ENCODE measurements at places on chromosomes 1 and 21. TPM values are rescaled to one million over a fixed set of nuclear protein-coding genes. Genes with fewer than 3 reads are reported as not detected.

BARHL2 gene
- total RNA-seq: not detected

SLC5A9 gene
- total RNA-seq: 5.7 TPM

PTGER3 gene
- 1.6 TPM for total RNA-seq

GRCh38 chr1:31397360-31398095 is 15.5 kb upstream of the SERINC2 start:
- no peak overlapping the region for H3K27ac ChIP-seq
- DNase-seq: no peak
- H3K27me3 ChIP-seq: no peaks in the 10 kb centered on the region
- peaks cover 3% of the 10 kb centered on the region for H3K4me1 ChIP-seq

GRCh38 chr1:185648858-185649589 is 85.2 kb upstream of the HMCN1 start:
- H3K27me3 ChIP-seq: no peaks in the 10 kb centered on the region
- H3K27ac ChIP-seq: no peak overlapping the region
- DNase-seq: no peak
- H3K4me3 ChIP-seq: no peak overlapping the region

GRCh38 chr1:33143176-33143575 is 38.7 kb downstream of the TRIM62 start:
- H3K27ac ChIP-seq: no peak overlapping the region
- no peaks in the 10 kb centered on the region for H3K4me1 ChIP-seq
- H3K27me3 ChIP-seq: no peaks in the 10 kb centered on the region
- no peak for DNase-seq
- no peaks in the 10 kb centered on the region for H3K36me3 ChIP-seq

DNA sequence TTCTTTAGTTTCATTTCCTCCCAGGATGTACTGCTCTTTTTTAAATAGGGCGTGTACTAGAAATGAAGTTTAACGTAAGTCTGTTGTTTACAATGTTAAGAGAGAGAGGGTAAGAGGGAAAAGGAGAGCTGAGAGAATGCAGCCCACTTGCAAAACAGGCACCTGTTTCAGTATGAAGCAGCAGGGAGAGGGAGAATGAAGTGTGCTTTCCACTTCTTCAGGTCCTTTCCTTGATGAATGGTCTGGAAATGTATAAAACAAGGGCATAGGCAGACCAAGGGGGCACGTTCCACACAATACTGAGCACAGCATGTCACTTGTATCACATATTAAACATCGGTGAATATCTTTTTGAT is 2.0 kb downstream of the KCNA3 start:
- H3K4me3 ChIP-seq: peak overlapping the region; percentile 9
- H3K4me1 ChIP-seq: peaks cover 11% of the 10 kb centered on the region
- peak overlapping the region; percentile 4 for H3K27ac ChIP-seq

DNA sequence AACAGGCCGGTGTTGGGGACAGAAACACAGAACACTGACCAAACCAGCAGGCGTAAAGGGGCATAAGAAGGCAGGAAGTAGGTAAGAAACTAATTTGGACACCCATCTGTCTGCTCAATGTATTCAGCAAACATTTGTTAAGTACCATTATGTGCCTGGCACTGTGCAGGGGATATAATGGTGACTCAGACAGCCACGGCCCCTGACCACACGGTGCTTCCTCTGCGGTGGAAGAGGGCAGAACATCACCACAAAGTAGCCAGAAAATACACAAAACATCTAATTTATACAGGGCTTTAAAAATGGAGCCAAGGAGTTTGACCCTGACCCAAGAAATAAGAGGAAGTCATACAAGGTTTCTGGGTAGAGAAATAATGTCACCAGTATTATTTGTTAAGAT is 12.9 kb downstream of the DNAJC11 start:
- H3K4me1 ChIP-seq: no peaks in the 10 kb centered on the region
- no peak overlapping the region for H3K4me3 ChIP-seq
- no peak overlapping the region for H3K27ac ChIP-seq
- no peaks in the 10 kb centered on the region for H3K36me3 ChIP-seq
- H3K27me3 ChIP-seq: no peaks in the 10 kb centered on the region

DNA sequence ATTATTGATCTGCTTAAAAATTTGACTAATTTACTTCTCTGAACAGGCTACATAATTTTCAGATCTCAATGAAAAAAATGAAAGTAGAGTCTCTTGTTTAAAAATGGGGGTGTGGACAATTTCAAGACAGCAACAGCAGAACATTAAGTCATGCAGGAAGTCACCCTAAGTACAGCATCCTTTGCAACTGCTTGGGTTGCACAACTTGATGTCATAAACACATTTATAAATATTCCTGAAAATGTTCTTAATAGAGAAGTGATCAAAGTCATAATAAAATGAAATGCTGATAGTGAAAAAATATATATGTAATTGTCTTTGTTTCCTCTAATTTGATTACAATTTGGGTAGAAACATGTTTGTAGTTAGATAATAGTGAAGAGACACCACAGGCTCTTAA is 79.3 kb downstream of the TNNI3K start:
- no peak overlapping the region for H3K27ac ChIP-seq
- H3K4me3 ChIP-seq: no peak overlapping the region
- H3K27me3 ChIP-seq: no peaks in the 10 kb centered on the region
